Inflammatory macrophage (primary cell): ENCODE measurements at places on chromosomes 7 and 10.

DNA sequence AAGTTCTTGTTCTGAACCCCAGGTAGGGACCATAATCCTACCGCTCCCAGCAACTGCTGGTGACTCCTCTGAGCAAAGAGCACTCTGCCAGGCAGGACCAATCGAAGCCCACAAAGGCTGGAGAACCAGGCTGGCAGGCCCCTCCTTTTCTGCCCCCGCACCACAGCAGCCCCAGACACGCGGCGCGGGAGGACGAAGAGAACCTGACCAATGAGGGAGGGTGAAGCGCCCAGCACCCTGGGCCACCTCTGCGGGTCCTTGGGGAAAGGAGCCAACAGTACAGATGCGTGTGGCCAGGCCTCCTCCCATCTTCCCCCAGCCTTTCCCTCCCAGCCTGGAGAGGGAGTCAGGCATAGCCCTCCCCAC, 25.9 kb downstream of the CTBP2 start:
- no peak for DNase-seq

- DNase-seq = no peak
These were observed 71.5 kb downstream of the CYTH3 start for GRCh38 chr7:6200971-6201370.

GRCh38 chr7:155360495-155361345, 63.0 kb downstream of the INSIG1 start:
- peak; percentile 75 for DNase-seq

DNA sequence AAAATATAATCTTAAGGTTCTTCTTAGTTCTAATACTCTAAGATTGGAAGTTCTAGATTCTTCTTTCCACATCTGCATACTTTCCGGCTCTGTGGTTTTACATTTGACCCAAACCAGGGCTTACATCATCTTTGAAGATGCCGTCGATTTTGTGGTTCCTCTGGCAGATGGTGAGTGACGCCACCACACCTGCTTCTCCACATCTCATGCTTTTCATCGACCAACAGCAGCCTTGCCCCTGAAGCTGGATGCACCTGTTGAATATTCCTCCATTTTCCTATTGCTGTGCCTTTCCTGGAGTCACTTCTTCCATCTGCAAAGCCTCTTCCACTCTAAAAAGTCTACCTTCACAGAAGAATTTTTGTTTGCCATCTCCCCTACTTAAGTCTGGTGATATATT, 121.3 kb downstream of the PRKCQ start:
- DNase-seq = no peak

- DNase-seq = no peak
These were observed 58.2 kb downstream of the CAMK2B start for GRCh38 chr7:44267178-44267577.

DNA sequence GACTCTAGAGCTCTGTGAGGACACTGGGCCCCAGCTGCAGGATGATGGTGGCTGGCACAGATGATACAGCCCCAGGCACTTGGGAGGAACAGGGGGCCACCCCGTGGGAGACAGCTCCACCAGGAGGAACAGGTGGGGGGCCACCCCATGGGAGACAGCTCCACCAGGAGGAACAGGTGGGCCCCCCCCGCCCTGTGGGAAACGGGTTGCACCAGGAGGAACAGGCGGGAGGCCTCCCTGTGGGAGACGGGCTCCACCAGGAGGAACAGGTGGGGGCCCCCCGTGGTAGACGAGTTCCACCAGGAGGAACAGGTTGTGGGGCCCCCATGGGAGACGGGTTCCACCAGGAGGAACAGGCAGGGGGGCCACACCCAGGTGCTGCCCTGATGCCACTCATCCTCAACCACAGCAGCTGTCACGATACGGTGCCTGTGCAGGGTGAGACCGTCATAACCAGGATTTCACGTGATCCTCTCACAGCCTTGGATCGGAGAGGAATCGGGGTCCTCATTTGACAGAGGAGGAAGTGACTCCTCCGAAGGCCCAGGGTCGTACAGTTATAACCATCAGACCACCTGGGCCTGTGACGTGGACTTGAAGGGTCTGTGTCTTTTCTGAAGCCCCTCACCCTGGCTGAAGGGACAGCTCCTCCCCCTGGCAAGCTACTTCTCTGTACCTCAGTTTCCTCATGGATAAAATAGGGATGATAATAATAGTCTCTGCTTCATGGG, 49.2 kb upstream of the NANOS1 start:
- no peak for DNase-seq

DNA sequence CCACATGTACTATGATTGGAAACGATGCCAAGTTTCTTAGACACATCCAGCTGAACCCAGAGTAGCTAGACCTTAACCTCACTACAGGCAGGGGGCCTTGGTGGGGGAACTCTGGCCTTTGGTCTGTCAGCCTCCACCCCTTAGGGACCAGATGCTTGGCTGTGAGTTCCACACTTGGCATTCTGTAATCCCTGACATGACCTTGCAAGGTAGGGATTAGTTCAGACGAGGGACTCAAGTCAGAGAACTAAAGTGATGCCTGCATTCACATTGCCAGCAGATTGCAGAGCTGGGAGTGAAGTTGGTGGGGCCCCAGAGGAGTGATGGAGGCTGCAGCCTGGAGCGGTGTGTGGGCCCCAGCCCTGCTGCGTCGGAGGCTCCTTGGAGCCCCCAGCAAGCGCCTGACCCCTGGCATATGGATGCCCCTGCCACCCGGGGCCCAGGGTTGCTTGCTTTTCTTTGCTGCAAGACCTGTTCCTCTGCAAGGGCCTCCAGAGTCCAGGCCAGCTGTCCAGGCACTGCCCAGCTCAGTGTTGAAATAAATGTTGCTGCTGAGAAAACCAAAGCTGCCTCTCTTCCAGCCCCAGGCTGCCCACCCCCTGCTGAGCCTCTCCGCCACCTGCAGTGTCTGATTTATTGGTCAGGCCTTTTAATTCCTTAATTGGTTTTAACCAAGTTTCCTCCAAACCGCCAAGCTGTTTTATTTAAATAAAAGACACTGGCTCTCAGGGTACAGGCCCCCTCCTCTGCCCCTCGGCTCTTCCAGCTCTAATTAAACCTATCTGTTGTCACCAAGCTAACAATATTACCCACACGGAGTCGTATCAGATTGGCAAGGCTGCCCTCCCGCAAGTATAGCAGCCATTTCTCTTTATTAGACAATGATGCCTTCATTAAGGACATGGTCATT, 4.7 kb downstream of the NPTX2 start:
- DNase-seq = no peak

DNA sequence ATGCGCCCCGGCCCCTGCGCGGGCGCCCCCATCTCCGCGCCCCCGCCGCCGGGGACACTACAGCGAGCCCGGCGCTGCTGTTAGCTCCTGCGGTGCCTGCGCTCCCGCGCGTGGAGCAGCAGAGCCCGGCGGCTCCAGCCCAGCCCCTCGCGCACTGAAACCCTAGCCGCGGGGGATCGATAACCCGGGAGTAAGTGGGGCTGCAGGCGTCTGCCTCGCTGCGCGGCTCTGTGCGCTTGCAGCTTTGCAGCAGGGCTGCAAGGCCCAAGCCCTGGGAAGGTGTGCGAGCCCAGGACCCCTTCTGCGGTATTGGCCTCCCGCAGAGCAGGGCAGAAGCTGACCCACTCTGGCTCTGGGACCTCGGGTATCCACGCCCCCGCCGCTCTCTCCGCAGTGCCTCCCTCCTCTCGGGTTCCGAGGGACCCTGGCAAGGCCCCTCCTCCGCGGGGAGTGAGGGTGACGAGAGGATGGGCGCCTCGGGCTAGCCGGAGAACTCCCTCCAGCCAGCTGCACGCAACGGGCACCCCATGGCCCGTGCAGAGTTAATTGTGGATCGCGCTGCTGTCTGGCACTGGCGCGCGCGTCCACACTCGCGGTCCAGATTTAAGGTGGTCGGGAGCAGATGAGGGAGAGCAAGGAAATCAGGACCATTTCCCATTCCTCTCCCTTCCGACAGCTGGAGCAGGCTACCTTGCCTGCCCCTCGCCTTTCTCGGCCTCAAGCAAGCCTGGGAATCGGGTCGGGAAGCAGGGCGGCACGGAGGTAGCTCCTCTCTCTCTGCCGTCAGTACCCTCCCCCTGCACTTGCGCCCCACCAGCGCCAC, 2.1 kb downstream of the SHH start:
- DNase-seq = no peak

DNA sequence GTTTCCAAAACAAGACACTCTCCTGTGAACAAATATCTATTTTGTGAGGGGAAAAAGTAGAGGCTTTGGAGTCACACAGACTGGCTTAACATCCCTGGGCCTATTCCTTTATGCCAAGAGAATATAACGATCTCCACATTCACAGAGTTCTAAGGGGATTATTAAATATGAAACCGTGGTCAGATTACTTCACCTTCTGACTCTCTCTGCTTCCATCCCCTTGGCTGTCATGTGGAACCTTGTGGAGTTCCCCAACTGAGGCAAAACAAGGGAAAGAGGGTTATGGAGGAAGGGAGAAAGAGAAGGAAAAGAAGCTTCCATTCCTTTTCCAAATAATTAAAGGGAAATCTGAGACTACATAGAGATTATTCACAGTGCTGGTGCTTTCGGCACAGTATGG, 55.5 kb upstream of the ATP6V0A4 start:
- DNase-seq = no peak

GRCh38 chr7:157844141-157844540, 507.3 kb downstream of the DNAJB6 start:
- DNase-seq = no peak

GRCh38 chr7:27124096-27124901, 6.3 kb downstream of the HOXA4 start:
- no peak for DNase-seq

GRCh38 chr7:74246497-74246896, 7.7 kb downstream of the RFC2 start:
- DNase-seq = no peak

GRCh38 chr10:21502348-21502740, 23.1 kb downstream of the SKIDA1 start:
- no peak for DNase-seq

DNA sequence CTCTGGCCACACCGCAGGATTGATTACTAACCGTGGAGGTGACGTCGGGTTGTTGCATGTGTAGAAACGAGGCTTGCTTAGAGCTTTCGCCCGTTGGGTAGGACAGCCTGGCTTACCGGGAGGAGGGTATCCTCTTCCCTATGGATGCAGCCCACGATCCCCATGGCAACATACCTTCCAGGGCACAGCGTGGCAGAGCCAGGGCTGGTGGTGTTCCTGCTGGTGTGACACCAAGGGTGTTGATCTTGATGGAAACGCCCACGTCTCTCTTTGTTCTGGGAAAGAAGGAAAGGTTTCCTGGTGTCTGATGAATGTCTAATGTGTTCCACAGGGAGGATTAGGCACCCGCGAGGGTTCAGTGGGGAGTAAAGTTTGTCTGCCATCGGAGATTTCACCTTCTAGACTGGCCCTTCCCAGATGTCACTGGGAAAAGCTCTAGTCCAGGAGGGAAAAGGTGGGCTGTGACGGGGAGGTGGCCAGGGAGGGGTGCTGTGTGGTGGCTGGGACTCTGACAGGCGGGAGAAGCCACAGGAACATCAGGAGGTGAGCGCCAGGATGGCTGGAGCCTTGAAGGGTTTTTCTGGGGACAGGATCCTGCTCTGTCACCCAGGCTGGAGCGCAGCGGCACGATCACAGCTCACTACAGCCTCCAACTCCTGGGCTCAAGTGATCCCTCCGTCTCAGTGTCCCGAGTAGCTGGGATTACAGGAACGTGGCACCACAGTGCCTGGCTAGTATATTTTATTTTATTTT, 102.1 kb downstream of the CUX1 start:
- no peak for DNase-seq

DNA sequence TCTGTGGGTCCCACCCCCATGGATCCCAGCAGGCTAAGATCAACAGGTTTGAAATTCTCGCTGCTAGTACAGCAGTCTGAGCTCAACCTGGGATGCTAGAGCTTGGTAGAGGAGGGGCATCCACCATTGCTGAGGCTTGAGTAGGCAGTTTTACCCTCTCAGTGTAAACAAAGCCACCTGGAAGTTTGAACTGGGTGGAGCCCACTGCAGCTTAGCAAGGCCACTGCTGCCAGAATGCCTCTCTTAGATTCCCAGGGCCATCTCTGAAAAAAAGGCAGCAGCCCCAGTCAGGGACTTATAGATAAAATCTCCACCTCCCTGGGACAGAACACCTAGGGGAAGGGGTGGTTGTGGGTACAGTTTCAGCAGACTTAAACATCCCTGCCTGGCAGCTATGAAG, 190.0 kb upstream of the CACNA2D1 start:
- no peak for DNase-seq

GRCh38 chr10:51743146-51743545, 43.8 kb upstream of the CSTF2T start:
- DNase-seq = no peak

- DNase-seq = peak; percentile 53
These were observed 10.3 kb upstream of the INSIG1 start for GRCh38 chr7:155287284-155287935.

DNA sequence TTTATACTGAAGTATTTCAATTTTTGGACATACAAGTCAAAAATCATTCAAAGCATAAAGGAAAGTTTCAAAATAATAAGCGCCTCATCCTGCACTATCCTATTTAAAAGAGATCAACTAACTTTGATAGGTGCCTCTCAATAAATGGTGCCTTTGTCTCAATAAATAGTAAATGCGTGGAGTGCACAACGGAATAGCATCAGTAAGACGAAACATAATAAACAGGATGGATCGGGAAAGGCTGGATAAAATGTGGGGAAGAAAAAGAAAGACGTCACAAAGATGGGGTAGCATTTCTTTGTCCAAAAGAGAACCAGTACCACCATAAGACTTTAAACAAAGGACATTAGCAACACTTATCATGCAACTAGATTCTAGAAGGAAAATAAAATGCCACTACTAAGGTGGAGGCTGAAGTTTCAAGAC, 571 bp upstream of the PRKAR2B start:
- DNase-seq = no peak

GRCh38 chr10:19917751-19918478, 101.7 kb downstream of the PLXDC2 start:
- DNase-seq = no peak

DNA sequence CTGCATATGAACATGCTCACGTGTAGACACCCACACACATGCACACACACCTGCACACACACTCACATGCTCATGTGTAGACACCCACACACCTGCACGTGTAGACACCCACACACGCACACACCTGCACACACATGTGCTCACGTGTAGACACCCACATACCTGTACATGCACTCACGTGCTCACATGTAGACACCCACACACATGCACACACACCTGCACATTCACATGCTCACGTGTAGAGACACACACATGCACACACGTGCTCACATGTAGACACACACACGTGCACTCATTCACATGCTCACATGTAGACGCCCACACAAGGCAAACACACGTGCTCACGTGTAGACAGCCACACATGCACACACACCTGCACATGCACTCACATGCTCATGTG, 275.8 kb downstream of the PTPRN2 start:
- no peak for DNase-seq

DNA sequence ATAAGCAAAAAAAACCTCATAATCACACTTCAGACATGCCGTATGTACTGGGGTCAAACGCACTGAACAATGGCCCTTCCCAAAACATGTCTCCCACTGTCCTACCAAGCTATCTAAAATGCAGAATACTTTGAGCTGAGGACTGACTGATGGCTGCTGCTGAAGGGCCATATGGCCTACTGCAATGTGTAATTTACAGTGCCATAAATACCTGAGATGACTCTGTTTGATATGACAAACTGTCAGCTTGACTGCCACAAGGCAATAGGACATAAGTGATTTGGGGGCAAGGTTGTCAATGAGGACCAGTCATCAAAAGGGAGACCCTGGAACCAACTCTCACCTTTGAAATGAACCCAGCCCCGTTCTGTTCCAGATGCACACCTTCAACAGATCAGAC, 187.4 kb upstream of the FRMD4A start:
- DNase-seq = no peak

GRCh38 chr7:42236976-42237810, at the start of gene GLI3:
Gene GLI3, minus strand, starts transcription at chr7:42237209. Its CDS starts 13,956 bp downstream, at chr7:42223253.
- no peak for DNase-seq
